ENCODE measurements at places on chromosomes 5 and 9.

DNA sequence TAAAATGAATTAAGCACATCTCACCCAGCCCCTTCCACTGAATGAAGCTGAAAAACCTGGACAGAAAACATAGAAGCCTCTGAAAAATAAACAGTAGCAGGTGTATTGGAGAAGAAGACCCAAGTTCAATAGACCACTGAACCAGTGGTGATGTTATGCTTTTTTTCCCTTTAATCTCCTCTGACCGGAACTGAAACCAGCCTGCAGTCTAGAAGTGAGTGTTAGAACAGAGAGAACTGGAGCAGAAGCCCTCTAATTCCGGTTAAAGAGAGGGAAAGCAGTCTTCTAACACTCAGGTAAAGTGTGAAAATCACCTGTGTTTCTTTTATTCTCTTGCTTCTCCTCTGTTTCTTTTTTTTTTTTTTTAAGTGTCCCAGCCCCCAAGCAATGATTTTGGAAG is 83.5 kb upstream of the CCL21 start:
- DNase-seq, result no peak

DNA sequence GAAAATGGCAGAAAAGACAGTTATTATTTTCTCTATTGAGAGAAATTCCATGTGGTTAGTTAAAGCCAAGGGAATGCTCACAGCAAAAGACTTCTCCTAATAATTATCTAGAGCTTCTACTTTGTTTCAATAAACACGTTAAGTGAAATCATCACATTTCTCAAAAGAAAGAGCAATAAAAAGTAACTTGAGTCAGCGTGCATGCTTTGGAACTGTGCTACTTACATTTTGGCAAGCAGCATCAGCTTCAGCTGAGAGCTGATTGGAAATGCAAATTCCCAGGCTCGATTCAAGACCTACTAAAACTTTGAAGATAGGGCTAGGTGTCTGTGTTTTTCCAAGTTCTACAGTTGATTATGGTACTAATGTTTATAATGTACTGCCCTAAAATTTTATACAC is 132.1 kb downstream of the CDH18 start:
- DNase-seq, result no peak

DNA sequence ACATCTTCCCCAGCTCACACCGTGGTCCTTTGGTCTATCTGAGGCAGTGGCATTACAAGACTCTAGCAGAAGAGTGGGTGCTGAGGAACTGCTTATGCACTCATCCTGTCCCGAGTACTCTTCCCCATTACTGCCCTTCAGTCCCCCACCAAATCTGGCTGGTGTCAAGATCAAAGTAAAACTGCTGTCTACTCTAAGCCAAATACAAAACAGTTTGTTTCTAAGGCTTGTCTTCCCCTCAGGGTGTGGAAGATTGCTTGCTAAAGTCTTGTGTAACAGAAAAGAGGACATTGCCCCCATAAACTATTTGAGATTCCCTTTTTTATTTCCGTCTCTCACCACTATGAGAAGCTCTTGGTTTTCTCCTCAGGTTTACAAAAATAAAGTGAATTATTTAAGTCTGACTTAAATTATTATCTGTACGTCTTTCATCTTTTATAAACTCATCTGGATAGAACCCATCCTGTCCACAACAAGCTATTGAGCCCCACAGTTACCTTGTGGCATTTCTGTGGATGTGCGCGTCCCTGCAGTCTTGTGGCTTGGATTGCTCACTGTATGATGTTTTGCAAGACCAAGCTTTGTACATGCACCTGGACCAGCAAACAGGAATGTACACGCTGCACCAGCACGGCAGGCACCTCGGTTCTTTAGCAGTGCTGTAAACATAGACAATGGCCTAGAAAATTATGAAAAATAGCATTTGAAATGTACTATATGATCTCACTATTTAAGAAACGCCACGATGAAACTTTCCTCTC is 61.0 kb downstream of the CYSTM1 start:
- DNase-seq, result no peak

GRCh38 chr5:93342563-93343061 is 238.4 kb downstream of the NR2F1-AS1 start:
- DNase-seq, result no peak

DNA sequence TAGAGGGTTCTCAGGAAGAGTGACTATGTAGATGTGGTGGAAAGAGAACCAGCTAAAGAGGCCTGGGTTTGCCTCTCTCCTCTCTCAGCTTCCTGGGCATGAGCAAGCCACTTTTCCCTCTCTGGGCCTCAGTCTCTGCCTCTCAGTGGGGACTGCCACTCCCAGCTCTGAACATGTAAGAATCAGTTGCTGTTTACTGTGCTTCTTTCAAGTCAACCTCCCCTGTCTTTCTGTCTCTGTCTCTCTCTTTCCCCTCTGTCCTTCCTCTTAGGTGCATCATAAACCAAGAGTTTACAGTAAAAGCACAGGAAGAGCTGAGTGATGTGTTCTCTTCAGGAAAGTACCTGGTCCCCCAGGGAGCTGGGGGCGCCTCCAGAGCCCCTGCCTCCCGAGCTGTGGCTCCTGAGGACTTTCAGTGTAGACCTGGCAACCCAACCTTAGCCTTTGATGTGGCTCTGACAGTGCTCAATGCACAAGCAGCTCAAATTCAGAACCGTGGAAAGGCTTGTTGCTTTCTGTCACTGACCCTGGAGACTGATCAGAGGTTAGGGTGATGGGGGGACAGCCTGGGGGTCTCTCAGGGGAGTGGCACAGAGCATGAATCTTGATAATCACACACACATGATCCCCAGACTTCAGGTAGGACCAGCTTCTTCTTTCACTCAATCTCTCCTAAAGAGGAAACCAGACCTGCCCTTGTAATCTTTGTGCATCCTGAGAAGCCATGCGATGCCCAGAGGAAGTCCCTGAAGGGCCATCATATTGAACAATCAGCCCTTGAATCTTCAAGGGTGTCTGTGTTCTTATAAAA is 59.4 kb upstream of the TNFSF8 start:
- DNase-seq, result no peak
